CD4-positive, alpha-beta T cell treated with Interleukin-17A for 1 hour (primary cell): ENCODE measurements at places on chromosomes 1 and 21.

DNA sequence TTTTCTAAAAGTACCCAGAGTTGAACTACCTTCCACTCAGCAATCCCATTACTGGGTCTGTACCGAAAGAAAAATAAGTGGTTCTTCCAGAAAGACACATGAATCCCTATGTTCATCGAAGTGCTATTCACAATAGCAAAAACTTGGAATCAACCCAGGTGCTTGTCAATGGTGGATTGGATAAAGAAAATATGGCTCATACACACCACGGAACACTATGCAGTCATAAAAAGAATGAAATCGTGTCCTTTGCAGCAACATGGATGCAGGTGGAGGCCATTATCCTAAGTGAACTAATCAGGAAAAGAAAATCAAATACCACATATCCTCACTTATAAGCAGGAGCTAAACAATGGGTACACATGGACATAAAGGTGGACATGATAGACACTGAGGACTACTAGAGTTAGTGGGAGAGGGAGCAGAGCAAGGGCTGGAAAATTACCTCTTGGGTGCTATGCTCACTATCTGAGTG lies 32.9 kb upstream of the JUN start:
- no peak for DNase-seq

GRCh38 chr1:47527653-47528272 lies 89.9 kb downstream of the FOXD2 start:
- DNase-seq = no peak

DNA sequence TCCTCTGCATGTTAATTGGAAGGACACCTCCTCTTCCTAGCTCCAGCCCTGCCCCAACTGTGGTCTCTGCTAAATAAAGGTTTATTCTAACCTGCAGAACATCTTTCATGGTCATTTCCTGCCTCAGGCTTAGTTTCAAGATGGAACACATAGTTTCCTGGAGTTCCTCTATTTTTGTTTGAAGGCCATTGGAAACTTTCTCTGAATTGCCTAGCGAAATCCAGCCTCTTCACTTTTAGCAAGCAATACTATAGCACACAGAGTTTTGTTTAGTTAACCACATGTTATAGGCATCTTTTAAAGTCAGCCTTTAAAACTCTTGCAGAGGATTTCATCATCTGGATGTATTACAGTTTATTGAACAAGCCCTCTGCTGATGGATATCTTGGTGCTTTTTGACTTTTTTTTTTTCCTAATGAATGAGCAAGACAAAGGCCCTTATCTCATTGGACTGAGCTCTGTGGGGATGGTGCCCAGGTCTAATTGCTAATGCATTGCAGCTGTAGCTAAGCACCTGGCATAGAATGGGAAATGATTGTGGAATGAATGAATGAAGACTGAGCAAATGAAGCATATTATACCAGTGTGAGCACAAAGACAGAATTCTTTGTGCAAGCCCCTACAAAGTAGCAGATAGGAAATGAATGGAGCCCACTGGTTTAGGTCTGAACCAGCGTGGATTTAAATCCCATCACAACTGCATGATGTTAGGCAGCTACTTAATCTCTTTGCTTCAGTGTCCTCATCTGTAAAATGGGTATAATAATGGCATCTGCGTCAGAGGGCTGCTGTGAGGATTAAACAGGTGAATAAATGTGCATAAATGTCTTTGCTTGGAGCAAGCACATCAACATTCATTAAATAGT lies 641 bp upstream of the CFAP107 start:
- DNase-seq = no peak

DNA sequence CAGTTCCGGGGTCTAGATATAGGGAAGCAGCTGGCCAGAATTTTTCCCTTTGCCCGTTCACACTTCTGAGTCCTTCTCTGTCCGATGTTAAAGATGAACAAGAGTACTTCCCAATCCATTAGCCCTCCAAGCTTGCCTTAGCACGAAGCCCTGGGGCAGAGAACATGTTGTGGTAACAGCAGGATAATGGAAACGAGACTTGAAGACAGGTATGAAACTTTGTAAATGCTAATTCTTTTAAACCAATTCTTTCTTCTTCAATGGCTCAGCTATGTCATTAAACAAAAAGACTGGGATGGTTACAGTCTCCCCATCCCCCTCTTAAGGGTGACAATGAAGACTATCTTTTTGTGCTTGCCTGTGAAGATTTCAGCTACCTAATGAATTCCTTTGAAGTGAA lies 218.5 kb downstream of the PLA2G4A start:
- DNase-seq = no peak

GRCh38 chr1:64898107-64898861 lies 68.1 kb downstream of the JAK1 start:
- DNase-seq = no peak

DNA sequence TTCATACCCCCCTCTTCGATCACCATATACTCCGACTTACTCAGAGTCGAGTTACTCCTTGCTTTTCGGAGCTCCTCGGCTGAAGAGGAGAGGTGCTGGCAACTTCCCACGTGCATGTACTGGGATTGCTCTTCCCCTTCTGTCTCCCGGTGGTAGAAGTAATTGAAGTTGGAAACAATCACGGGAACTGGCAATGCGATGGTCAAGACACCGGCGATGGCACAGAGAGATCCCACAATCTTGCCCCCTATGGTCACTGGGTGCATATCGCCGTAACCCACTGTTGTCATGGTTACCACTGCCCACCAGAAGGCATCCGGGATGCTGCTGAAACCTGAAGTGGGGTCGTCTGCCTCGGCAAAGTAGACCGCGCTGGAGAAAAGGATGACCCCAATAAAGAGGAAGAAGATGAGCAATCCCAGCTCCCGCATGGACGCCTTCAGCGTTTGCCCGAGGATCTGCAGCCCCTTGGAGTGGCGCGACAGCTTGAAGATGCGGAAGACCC lies 1.5 kb downstream of the KCNA3 start:
- DNase-seq = peak; percentile 76

DNA sequence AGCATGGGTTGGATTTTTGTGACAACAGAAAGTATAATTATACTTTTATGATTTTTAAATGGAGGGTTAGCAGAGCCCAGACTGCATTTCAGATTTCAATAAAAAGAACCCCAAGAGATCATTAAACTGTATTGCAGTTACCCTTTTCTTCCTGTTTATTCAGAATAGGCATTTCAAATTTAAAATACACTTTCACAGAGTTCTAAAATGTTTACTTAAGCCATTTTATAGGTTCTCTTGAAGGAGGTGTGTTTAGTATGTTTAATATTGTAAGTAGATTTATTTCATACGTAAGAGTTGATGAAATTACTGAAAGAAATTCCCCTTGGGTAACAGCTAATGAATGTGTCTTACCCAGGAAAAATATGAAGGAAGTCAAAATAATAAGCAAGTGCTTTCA lies 17.4 kb downstream of the UAP1 start:
- DNase-seq = no peak

GRCh38 chr21:38179511-38179910 lies 77.3 kb upstream of the KCNJ15 start:
- no peak for DNase-seq

GRCh38 chr1:48190881-48191280 lies 31.6 kb upstream of the SLC5A9 start:
- no peak for DNase-seq

DNA sequence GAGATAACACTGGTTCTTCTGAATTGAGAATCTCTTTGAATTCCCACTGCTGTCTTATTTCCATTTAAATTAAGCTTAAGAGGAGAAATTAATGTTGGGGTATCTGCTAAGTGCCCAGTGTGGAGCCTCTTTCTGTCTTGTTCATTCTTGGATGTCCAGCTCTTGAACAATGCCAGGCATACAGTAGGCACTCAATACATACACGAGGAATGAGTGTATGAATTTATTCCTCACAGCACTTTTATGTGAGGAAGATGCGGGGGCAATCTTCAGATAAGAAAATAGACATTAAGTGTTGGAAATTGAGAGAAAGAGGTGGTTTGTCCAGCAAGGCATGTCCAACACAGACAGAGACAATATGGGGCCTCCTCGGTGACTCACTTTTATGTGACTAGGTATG lies 11.8 kb upstream of the ATF3 start:
- no peak for DNase-seq

DNA sequence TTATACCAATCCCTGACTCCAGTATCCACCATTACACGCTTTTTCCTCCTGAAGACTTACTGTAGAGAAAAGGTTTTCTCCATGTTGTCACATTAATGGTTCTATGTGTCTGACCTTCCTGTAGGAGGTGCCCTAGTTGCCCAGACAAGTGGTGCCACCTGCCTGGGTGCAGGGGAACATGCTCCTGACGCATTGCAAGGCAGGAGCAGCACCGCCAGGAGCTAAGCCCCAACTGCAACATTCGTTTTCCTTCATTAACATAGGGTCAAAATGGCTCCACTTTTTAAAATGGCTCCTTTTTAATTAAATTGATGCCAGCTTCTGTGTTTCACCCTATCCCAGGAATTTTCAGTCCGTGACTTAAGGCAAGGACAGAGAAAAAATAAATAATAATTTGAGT lies 220.1 kb upstream of the SAMSN1 start:
- no peak for DNase-seq

DNA sequence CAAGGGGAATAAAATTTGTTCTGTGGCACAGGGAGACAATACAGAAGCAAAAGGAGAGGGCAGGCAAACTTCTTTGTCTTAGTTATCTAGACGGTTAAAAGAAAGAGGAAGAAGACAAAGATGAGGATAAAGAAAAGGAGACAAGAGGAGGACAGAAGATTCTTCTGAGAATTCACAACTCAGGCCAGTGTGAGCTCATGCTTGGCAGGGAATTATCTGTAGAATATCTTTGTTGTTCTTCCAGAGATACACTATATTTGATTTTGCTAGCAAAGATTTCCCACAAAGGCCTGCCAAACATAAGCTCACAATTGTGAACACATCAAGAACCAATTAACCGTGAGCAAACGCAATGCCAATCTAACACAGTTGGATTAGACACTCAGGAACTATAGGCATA lies 21.4 kb downstream of the SLC16A1 start:
- no peak for DNase-seq

GRCh38 chr1:27993241-27993640 lies 33.5 kb downstream of the XKR8 start:
- DNase-seq = peak; percentile 38

DNA sequence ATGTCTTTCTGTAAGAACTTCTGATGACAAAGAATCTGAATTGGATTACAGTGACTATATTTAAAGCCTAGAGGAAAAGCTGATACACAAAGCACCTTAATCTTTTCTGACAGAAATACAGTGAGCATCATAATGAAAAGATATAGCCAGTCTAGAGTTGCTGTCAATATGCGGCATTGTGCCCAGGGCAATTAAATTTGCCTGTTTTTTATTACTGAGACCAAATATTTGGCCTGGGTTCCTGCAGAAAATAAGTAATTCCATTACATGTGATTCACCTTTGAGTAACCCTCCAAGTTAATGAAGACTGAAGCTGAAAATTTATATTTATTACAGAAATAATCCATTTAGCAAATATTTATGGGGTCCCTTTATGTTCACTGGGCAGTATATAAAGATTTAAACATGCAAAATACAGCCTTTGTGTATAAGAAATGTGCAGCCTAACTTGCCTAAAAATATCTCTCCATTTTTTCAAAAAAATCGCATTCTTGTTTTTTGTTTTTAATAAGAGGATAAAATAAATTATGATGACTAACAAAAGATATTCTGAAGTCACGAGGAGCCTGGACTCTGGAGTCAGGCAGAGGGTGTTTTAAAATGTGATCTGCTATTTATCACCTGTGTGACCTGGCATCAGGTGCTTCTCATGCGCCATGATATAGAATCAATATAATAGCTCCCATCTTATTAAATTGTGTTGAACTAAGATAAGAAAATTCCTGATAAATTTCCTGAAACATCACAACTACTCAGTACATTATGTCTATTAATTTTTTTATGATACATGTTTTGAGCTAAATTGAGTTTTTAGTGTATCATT lies 83.6 kb downstream of the SGIP1 start:
- no peak for DNase-seq

DNA sequence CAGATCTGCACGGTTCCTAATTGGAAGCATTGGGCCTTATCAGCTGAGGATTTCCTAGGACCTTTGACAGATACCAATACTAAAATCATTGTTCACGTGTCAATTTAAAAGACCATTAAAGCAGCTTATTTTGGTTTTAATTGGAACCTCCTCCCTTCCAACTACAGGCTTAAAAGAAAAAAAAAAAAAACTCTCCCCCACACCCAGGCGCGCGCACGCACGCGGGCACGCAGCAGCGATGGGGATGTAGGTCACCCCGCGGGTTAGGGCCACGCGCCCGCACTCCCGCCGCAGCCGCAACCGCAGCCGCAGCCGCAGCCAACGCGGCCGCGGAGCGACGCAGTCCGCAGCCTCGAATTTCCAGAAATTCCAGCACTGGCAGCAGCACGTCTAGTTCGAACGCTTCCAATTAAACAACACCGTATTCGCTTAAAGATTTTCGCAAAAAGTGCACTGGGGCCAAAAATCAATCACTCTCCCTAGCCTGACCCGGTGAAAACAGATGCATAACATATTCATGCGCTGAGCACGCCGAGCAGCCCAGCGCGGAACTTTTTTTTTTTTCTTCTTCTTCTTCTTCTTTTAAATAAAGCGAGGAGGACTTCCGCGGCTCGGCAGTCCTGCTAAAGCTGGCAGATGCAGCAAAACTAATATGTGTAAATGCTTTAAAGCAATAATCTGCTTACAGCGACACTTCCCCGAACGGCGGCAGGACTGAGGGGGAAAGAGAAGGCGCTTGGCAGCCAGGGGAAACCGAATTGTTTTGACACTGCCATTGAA lies 13.3 kb upstream of the BARHL2 start:
- DNase-seq = no peak

DNA sequence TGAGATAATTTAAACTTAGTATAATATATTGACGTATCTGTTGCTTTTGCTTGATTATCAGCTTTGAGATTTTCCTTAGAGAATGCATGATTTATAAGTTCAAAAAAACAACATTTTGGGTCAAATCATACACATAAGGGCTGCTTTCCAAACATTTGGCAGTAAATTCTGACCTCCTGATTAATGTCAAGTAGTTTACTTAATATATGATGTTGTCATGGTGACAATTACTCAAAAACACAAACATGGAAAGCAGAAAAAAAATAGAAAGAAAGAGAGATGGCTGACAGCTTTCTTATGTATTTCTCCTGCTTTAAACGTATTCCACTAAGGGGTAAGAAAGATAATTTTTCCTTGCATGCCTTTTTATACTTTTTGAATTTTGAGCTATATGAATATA lies 258.2 kb upstream of the C1orf105 start:
- DNase-seq = no peak

DNA sequence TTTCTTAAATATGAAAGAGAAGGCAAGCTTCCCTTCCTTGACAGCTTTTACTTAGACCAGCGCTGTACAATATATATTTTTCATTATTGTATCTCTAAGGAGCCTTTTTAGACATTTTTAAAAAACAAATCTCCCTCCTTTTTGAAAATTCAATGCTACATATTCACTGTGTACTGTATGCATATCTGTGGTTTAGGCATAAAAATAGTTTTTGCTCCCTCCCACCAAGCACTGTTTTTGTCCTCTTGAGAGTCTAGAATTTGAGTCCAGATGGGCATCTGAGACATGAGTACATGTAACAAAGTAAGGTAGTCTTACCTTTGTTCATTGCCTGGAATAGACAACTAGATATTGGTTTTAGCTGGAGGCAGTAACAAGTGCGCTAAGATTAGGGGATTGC lies 488.5 kb upstream of the RUNX1 start:
- DNase-seq = no peak

GRCh38 chr21:25934771-25935224 lies 200.0 kb downstream of the GABPA start:
- no peak for DNase-seq
